ENCODE measurements at places on chromosomes 3 and 15. TPM values are rescaled to one million over a fixed set of nuclear protein-coding genes. Genes with fewer than 3 reads are reported as not detected.

DNA sequence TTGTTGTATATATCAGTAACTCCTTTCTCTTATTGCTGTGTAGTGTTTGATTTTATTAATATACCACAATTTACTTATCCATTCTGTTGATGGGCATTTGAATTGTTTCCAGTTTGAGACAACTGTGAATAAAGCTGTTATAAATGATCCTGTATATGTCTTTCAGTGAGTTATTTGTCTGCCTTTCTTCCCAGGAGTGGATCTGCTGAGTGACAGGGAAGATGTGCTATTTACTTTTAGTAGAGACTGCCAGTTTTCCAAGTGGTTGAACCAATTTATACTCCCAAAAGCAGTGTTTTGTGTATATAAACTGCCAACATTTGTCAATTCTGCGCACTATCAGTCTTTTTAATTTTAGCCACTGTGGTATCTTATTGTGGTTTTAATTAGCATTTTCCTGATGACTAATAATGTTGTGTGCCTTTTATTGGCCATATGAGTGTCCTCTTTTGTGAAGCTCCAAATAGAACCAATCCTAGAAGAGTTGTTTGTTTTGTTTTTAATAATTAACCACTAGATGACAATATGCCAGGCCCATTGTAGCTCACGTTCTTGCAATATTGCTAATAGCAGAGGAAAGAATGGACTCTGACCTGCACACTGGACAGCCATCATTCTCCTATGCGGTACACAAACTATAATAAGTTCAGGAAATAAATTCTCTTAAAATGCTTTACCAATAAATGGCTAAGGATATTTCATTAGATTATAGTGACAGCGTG is 25.3 kb downstream of the TRANK1 start:
- peaks cover 15% of the 10 kb centered on the region for H3K4me1 ChIP-seq
- no peak overlapping the region for H3K27ac ChIP-seq
- H3K27me3 ChIP-seq: peaks cover 7% of the 10 kb centered on the region

Gene BSN
- 0.17 TPM for total RNA-seq

- peak overlapping the region; percentile 91 for H3K4me3 ChIP-seq
- DNase-seq: peak; percentile 93
- H3K27ac ChIP-seq: peak overlapping the region; percentile 92
- H3K4me1 ChIP-seq: peaks cover 19% of the 10 kb centered on the region
Measured at GRCh38 chr15:75455424-75455981, 4.0 kb upstream of the SIN3A start.

- H3K27ac ChIP-seq: no peak overlapping the region
- DNase-seq: no peak
- H3K4me3 ChIP-seq: no peak overlapping the region
- H3K4me1 ChIP-seq: peaks cover 76% of the 10 kb centered on the region
Measured at GRCh38 chr15:90820481-90820880, 47.9 kb upstream of the FURIN start.

Gene PLA1A
- total RNA-seq: 0.79 TPM

- H3K36me3 ChIP-seq: peaks cover 4% of the 10 kb centered on the region
- no peak for DNase-seq
- H3K4me1 ChIP-seq: no peaks in the 10 kb centered on the region
- peaks cover 27% of the 10 kb centered on the region for H3K27me3 ChIP-seq
Measured at GRCh38 chr3:10635446-10636076, 130.2 kb upstream of the ATP2B2 start.

- H3K4me1 ChIP-seq: no peaks in the 10 kb centered on the region
- H3K27me3 ChIP-seq: no peaks in the 10 kb centered on the region
- H3K36me3 ChIP-seq: no peaks in the 10 kb centered on the region
- H3K4me3 ChIP-seq: no peak overlapping the region
- no peak for DNase-seq
- no peak overlapping the region for H3K27ac ChIP-seq
Measured at GRCh38 chr3:117565777-117566176, 856.2 kb downstream of the TUSC7 start.

DNA sequence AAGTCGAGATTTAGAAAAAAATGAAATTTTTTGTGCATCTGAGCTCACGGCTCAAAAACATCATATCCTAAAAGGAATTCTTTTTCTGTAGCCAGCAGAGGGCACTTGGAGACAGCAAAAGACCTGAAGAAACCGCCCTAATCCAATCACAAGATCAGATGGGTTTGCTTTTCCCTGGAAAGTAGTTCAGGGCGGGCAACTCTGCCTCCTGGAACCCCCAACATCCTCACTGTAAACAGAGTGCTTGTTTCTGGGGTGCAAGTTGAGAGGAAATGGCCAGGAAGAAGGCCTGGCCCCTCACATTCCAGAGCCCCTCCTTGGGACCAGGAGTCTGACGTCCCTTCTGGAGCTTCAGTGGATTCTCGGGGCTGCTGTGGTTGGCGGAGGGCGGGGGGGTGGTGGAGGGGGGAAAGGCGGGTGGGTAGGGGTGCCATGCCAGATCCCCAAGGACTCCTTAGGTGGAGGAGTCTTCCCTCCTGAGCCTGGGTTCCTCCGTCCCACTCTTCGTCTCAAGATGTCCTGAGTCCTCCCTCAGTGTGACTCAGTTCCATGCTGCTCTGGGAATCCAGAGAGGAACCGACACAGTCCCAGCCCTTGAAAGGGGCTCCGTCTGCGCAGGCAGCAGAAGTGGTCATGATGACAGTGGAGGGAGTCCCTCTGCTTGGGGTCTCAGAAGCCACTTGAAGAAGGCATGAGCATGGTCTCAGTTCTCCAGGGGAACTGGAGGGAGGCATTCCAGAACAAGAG is 35.9 kb downstream of the CCK start:
- H3K27ac ChIP-seq: no peak overlapping the region
- H3K4me3 ChIP-seq: no peak overlapping the region
- no peaks in the 10 kb centered on the region for H3K36me3 ChIP-seq
- peaks cover 13% of the 10 kb centered on the region for H3K27me3 ChIP-seq

DNA sequence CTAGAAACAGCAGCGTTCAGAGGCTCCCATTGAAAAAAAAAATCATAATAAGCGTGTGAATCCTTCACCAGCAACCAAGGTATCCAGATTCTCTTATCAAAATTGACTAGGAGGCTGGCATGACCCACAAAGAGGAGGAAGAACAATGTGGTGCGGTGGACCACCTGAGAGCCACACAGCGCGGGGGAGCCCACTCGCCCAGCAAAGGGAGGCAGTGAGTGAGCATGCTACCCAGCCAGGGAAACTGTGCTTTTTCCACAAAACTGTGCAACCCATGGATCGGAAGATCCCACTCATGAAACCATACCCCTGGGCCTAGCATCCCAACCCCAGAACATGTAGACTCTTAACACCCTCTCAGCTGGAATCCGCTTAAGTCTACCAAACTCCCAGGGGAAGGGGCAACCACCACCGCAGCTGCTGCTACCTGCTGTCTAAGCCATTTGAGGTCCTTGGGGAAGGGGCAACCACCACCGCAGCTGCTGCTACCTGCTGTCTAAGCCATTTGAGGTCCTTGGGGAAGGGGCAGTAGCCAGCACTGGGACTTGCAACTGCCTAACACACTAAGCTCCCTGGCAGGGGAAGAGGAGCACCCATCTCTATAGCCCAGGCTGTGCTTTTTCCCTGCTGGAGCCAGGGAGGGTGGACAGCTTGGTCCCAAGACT is 102.8 kb upstream of the CLDN18 start:
- peaks cover 1% of the 10 kb centered on the region for H3K36me3 ChIP-seq
- H3K4me3 ChIP-seq: no peak overlapping the region
- H3K27ac ChIP-seq: no peak overlapping the region
- no peak for DNase-seq
- no peaks in the 10 kb centered on the region for H3K4me1 ChIP-seq
- H3K27me3 ChIP-seq: no peaks in the 10 kb centered on the region

Gene DUOXA1
- 0.65 TPM for total RNA-seq

- DNase-seq: no peak
- no peak overlapping the region for H3K27ac ChIP-seq
- peak overlapping the region; percentile 89 for H3K4me3 ChIP-seq
- H3K36me3 ChIP-seq: peaks cover 2% of the 10 kb centered on the region
Measured at GRCh38 chr3:105365081-105365390, 1.7 kb upstream of the ALCAM start.

Gene KIF7
- 1.4 TPM for total RNA-seq
